B cell (primary cell): ENCODE measurements at places on chromosomes 7 and 10. TPM values are rescaled to one million over a fixed set of nuclear protein-coding genes. Genes with fewer than 3 reads are reported as not detected.

Gene SYCE1
- polyA plus RNA-seq: 0.10 and 0.42 TPM in 2 replicates

DNA sequence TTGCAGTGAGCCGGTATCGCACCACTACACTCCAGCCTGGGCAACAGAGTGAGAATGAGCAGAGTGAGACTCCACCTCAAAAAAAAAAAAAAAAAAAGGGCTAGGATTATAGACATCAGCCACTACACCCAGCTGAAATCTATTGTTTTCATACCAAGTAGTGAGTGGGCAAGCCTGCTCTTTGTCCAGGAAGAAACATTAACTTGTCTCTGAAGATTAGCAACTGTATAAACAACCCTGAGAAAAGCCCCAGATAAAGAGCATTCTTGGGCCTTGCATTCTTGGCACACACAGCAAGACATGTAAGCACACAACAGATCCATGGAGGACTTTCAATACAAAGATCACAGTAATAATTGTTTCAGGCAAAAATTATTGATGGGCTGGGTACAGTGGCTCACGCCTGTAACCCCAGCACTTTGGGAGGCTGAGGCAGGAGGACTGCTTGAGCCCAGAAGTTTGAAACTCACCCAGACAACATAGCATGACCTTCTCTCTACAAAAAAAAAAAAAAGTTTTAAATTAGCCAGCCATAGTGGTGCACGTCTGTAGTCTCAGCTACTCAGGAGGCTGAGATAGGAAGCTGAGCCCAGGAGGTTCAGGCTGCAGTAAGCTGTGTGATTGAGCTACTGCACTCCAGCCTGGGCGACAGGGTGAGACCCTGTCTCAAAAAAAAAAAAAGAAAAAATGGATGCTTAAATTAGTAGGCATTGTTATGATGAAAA is 4.4 kb downstream of the PSPH start:
- H3K27ac ChIP-seq: no peak overlapping the region
- H3K4me1 ChIP-seq: peaks cover 7% of the 10 kb centered on the region
- H3K4me3 ChIP-seq: no peak overlapping the region
- H3K36me3 ChIP-seq: no peaks in the 10 kb centered on the region
- DNase-seq: no peak
- H3K27me3 ChIP-seq: no peaks in the 10 kb centered on the region

Gene EGFR
- polyA plus RNA-seq: not detected in 2 replicates

DNA sequence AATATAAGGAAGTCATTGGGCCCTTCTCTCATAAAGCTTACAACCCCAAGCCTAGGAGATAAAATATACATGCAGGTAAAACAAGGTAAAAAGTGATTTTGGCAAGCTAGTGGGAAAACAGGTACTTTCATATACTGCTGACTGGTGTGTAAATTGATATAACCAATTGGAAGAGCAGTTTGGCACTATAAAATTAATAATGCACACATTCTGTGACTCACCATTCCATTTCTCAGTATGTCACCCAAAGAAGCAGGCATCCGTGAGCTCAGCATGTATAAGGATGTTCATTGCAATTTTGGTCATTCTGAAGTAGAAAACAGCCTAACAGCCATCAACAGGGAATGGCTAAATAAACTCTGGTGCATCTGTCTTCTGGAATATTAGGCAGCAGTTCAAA is 2.9 kb downstream of the MACROH2A2 start:
- H3K27ac ChIP-seq: no peak overlapping the region
- no peaks in the 10 kb centered on the region for H3K36me3 ChIP-seq
- no peaks in the 10 kb centered on the region for H3K27me3 ChIP-seq
- H3K4me3 ChIP-seq: no peak overlapping the region

GRCh38 chr7:116859323-116859722 is 3.1 kb upstream of the CAPZA2 start:
- no peaks in the 10 kb centered on the region for H3K27me3 ChIP-seq
- no peak overlapping the region for H3K27ac ChIP-seq
- H3K4me1 ChIP-seq: peaks cover 19% of the 10 kb centered on the region
- H3K36me3 ChIP-seq: no peaks in the 10 kb centered on the region
- H3K4me3 ChIP-seq: no peak overlapping the region

- no peaks in the 10 kb centered on the region for H3K27me3 ChIP-seq
- no peak overlapping the region for H3K27ac ChIP-seq
- H3K36me3 ChIP-seq: no peaks in the 10 kb centered on the region
- no peaks in the 10 kb centered on the region for H3K4me1 ChIP-seq
These were observed 853.5 kb downstream of the KCNMA1 start for GRCh38 chr10:76784076-76784475.

DNA sequence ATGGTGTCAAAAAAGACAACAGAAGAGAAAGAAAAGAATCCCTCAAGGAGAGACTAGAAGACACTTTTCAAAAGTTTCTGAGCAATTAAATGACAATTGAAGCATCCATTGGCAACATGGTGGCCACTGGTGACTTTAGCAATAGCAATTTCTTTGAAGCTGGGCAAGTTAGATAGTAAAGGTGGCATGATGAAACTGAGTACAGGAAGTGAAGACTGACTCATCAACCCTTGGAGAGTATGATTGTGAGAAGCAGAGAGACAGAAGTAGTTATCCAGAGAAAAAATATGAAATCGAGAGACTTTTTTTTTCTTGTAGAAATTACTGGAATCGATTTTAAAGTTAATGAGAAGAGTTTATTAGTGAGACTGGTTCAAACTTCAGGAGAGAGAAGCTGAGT is 52.5 kb downstream of the DGKB start:
- H3K4me1 ChIP-seq: no peaks in the 10 kb centered on the region
- H3K4me3 ChIP-seq: no peak overlapping the region
- H3K27me3 ChIP-seq: no peaks in the 10 kb centered on the region

Gene C7orf57
- polyA plus RNA-seq: not detected in 2 replicates

DNA sequence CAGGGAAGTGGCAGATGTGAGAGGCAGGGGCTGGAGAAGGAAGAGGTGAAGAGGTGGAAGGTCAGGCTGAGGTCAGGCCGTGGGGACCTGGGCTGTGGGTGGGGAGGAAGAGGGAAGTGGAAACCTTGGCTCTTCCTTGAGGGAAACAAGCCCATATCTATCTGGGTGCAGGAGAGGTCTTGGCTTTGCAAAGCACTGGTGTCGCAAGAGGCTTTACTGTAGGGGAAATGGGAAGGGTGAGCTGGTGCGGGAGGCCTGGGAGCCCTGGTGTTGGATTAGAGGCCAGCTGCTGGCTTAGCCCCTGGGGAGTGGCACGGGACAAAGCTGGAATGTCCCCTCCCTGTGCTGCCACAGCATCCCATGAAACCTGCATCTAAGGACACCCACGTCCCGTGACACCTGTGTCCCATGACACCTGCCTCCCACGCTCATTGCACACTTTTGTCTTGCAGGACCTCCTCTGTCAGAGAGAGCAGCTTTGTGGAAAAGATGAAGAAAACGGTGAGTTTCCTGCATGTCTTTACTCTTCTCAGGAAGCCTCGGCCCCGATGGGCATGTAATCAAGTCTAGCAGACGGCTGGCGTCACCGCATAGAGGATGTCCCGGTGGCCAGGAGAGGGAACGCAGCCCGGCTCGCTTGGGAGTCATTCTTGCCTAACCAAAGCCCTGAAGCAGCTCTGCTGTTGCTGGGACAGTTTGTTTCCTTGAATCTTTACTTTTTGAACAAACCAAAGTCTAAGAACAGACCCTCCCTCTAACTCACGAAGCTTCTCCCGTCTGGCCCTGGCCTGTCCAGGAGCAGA is 22.2 kb downstream of the TMEM120A start:
- DNase-seq: no peak
- H3K27me3 ChIP-seq: no peaks in the 10 kb centered on the region
- H3K4me1 ChIP-seq: no peaks in the 10 kb centered on the region
- H3K27ac ChIP-seq: no peak overlapping the region
- H3K4me3 ChIP-seq: no peak overlapping the region
- H3K36me3 ChIP-seq: peaks cover 10% of the 10 kb centered on the region

DNA sequence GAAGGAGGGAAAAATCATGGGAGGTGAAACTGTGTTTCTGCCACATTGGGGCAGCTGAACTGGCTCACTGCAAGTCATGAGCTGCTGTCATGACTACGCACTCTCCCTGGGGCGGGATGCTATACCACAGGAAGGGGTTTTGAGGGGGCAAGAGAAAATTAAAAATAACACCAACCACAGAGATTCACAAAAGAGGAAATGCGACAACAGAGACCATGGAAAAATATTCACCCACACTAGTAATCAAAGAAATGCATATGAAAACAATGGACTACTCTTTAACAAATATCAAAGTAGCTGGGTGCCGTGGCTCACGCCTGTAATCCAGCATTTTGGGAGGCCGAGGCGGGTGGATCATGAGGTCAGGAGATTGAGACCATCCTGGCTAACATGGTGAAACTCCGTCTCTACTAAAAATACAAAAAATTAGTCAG is 65.2 kb upstream of the TM9SF3 start:
- H3K4me3 ChIP-seq: no peak overlapping the region
- H3K27ac ChIP-seq: peak overlapping the region; percentile 54
- H3K27me3 ChIP-seq: no peaks in the 10 kb centered on the region
- H3K36me3 ChIP-seq: peaks cover 91% of the 10 kb centered on the region
